ENCODE measurements at places on chromosomes 12 and 14.
A peak's percentile ranks its signal among the peaks of the same experiment; 100 is the strongest.

DNA sequence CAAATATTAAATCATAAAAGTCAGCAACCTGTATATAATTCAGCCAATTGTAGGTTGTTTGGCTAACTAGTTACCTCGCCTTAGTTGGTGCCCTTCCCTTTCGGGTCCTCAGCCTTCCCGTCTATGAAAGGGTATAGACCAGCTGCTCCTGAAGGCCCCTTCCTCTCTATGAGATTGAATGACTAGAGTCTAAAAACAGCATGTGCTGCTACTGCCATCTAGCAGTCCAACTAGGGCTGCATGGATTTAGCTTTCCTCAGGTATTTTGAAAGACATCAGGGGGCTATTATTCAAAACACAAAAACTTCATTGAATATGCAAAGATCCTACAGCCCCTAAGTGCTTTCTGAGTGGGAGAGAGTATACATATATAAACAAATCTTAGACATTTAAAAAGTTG, 37.0 kb upstream of the TMEM263 start:
- DNase-seq, result peak; percentile 9

GRCh38 chr14:76647697-76648298, 113.5 kb upstream of the VASH1 start:
- DNase-seq, result no peak

DNA sequence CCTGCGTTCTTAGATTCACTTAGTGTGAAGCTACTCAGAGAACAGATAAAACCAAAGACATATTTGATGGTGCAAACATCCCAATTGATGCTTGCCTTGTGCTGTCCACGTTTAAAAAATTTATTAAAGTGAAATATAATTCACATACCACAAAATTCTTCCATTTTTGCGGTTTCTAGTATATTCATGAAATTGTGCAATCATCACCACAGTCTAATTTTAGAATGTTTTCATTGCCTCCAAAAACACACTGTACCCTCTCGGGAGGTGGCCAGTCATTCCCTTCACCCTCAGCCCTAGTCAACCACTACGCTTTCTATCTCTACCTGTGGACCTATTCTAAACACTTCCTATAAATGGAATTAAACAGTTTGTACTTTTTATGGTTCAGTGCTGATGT, 1109.2 kb downstream of the FLRT2 start:
- no peak for DNase-seq

DNA sequence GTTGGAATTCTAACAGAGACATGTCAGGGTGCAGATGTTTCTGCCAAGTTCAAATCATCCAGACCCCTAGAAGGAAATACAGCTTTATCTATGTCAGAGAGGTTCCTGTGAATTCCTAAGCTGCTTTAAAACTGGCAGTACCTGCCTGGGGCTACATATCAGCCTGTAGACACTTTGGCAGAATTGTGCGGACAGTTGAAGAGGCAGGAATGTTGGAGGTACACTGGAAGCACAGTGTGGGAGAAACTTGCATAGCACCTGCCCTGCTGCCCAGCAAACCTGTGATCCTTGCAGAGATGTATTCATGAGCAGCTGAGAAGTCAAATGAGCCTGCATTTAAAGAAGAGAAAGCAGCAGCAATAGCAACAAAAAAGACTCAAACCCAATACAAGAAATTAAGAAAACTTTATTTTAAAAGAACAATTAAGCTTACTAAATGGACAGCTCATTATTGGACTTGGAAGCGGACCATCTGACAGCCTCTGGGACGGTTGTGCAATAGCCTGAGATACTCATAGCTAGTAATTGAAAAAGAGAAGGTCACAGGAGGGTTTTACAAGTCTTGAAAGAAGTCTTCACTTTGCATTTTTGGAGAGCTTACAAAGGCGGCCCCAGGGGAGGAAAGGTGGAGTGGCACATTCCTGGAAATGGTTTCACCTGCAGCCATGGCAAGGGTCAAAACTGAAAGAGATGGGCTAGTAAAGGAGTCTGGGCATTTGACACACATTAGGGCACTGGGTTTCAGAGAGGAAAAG, 280.9 kb upstream of the FLRT2 start:
- DNase-seq, result no peak

- no peak for DNase-seq
Measured at GRCh38 chr12:11687528-11687927, 38.1 kb downstream of the ETV6 start.

DNA sequence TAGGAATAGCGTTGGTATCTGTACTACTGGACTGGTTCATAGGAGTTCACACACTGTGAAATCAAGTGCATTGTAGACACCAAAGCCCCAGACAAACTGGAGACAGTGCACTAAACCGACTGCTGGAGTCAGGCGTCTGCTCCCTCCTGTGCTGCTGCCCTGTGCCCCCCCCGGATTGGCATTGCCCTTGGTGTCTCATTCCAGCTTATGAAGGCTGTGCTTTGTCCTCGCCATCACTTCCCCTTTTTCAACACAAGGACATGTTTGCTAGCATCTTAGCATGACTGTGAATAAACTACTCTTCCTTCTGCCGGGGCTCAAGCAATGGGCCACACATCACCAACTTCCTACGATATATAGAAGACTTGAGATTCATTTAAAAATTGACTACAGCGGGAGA, 84.0 kb downstream of the TMCC3 start:
- no peak for DNase-seq

GRCh38 chr12:130331146-130331545, 6.5 kb upstream of the PIWIL1 start:
- DNase-seq, result no peak

- no peak for DNase-seq
Measured at GRCh38 chr12:108237272-108237671, 101.8 kb downstream of the CMKLR1 start.

- DNase-seq, result no peak
Measured at GRCh38 chr14:74579447-74580274, 32.4 kb downstream of the LTBP2 start.

DNA sequence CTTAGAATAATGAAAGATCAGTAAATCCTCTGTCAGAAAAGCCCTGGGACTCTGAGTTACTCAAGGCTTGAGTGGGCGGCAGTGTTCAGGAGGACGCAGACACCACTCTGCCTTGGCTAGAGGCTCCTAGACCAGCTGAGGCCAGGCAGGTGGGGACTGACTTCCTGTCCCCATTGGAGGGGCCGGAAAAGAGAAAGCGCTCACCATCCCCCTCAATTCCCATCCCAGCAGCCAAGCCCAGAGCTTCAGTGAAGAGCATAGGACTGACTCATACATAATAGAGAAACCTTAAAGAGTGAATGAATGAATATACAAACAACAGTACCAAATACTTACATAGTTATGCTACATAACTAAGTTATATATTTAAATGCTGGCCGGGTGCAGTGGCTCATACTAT, 62.0 kb downstream of the PLEKHG7 start:
- DNase-seq, result no peak

- no peak for DNase-seq
Measured at GRCh38 chr12:25796523-25797000, 161.9 kb upstream of the RASSF8 start.

DNA sequence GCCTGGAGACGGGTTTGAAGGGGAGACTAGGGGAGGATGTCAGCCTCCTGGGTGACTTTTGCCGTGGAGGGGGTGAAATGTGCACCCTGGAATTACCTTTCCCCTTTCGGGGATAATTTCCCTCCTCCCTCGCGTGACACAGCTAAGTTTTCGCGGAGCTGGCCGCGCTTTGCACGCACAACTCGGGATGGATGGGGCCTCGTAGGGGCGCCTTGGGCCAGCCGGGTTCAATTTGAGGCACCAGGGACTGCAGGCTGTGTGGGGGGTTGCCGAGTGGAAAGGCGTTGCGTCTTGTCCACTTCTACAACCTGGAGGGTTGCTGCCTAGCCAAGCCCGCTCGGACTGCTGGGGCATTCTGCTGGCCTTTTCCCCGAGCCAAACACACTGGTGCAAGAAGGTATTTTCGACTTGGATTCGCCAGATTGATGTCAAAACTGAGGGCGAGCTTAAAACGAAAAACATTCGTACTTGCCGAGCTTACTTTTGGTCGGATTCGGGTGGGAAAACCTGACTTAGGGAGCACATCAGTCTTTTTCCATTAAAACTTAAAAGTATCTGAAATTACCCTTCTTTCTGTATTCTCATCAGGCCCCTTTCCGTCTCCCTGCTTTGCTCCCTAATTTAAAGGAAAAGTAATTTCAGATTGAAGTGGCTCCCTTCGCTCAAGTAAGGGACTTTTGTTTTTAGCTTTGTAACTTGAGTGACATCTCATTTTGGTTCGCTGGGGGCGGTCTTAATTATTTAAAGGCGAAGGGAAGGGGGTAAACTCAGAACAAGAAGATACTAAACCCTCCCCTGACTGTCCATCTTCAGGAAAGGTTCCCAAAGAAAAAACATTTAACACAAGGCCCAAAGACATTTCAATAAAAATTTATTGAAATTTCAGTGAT, 14.3 kb downstream of the TBX3 start:
- peak; percentile 76 for DNase-seq

GRCh38 chr12:49843876-49844437, 1.1 kb upstream of the BCDIN3D start:
- no peak for DNase-seq

DNA sequence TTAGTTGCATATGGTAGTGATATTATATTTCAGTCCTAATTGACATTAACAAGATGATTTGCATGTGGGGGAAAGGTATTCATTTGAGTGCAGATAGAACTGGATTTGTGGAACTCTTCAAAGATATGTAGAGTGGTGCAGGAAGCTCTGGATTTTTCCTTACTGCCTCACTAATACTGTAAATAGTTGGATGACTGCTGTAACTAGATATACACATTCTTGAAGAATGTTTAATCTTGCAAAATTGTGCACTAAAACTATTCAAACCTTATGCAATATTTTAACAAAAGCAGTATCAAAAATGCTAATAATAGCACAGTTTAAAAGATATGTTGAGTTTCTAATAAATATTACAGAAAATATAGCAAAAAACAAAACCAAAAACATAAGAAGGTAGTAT, 43.1 kb upstream of the ATF7IP start:
- DNase-seq, result no peak

GRCh38 chr14:100737526-100737925, 10.8 kb downstream of the DLK1 start:
- no peak for DNase-seq

DNA sequence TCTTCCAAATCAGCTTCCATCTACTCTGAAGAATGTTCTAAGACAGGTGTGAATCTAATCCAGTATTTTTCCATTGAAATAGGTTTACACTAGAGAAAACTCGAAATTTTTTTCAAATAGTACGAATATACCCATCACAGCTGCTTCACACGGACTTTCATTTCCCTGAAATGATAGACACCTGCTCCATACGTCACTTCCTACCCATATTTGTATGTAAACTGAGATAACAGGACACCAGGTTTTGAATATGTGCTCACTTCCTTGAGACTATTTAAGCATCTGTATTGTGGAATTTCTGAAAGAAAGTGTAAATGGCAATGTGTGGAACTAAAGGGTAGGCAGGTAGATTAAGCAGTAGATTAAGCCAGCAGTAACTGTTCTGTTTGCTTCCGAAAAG, 13.4 kb upstream of the ITPR2 start:
- DNase-seq, result no peak

- DNase-seq, result no peak
Measured at GRCh38 chr12:51081421-51081820, 2.0 kb downstream of the CSRNP2 start.

- no peak for DNase-seq
Measured at GRCh38 chr12:2124466-2125023, 71.8 kb downstream of the CACNA1C start.

GRCh38 chr14:67512463-67513310, 20.4 kb upstream of the PLEKHH1 start:
- no peak for DNase-seq

- DNase-seq, result no peak
Measured at GRCh38 chr14:64707661-64708060, 3.4 kb downstream of the PLEKHG3 start.

GRCh38 chr12:75341873-75342272, 7.4 kb downstream of the GLIPR1L1 start:
- DNase-seq, result no peak

GRCh38 chr14:55126932-55127459, 2.1 kb upstream of the LGALS3 start:
- DNase-seq, result no peak

GRCh38 chr12:24617471-24617870, 331.4 kb downstream of the BCAT1 start:
- no peak for DNase-seq

GRCh38 chr14:75344411-75344810, 65.8 kb downstream of the FOS start:
- no peak for DNase-seq

GRCh38 chr12:67991158-67991557, 1.9 kb downstream of the IFNG-AS1 start:
- DNase-seq, result no peak

DNA sequence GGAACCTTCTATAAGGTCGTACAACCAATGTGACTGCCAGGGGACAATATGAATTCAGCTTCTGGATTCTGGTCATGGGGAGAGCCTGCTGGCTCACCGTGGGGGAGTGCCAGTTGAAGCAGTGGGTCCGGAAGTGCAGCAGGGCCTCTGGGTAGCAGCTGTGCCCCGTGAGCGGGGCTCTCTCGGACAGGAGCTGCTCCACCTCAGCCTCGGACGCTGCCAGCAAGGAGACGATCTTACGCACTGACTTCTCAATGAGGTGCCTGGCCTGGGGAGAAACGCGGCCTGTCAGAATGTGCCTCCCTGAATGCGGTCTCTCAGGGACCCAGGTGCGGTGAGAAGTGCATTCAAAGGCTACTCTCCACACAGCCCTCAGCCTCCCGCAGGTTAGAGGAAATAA, 42.0 kb downstream of the LGMN start:
- DNase-seq, result no peak

- no peak for DNase-seq
Measured at GRCh38 chr14:68981539-68981976, 2.5 kb upstream of the ACTN1 start.

DNA sequence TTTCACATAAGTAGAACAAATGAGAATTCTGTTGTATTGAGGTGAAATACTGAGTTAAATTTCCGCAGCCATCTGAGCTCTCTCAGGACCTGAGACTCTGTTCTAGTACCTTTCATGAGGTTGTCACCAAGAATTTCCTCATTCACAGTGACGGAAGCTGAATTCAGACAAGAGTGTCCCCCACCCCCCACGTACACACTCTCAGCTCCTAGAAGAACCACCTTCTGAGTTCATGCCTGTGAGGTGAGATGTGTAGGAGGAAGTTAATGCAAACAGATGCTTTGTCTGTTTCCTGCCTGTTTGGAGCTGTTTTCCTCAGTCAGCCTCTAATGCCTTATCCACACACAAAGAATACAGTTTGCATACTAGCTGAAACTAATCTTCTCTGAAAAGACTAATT, 18.2 kb downstream of the BICDL1 start:
- no peak for DNase-seq

DNA sequence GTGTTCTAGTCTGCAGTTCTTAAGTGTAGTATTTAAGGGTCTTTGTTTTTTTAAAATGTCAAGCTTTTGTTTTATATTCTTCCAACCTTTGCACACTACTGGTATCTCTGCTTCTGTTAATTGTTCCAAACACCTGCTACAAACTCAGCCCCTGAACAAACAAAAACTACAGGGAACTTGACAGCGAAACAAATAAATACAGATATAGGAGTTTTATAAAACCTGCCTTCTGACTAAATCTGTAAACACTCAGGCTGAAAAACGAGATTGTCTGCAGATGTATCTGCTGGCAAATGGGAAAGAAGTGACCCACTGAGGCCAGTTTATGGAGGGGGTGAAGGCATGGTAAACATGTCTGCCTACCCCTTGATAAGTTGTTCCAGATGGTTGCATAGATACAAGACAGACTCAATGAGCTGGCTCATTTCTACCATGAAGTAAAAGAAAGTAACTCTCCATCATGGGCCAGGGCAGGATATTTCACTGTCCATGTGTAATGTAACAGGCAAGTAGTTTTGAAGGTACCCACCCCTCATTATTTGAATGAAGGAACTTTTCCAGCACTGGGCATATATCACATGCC, 75.6 kb downstream of the LMO3 start:
- DNase-seq, result peak; percentile 69

Data from DMS79 (cell line).